GDM1 (cell line): ENCODE measurements at places on chromosomes 7 and 10.

GRCh38 chr10:1451362-1451888 lies 285.9 kb downstream of the ADARB2 start:
- DNase-seq = no peak

DNA sequence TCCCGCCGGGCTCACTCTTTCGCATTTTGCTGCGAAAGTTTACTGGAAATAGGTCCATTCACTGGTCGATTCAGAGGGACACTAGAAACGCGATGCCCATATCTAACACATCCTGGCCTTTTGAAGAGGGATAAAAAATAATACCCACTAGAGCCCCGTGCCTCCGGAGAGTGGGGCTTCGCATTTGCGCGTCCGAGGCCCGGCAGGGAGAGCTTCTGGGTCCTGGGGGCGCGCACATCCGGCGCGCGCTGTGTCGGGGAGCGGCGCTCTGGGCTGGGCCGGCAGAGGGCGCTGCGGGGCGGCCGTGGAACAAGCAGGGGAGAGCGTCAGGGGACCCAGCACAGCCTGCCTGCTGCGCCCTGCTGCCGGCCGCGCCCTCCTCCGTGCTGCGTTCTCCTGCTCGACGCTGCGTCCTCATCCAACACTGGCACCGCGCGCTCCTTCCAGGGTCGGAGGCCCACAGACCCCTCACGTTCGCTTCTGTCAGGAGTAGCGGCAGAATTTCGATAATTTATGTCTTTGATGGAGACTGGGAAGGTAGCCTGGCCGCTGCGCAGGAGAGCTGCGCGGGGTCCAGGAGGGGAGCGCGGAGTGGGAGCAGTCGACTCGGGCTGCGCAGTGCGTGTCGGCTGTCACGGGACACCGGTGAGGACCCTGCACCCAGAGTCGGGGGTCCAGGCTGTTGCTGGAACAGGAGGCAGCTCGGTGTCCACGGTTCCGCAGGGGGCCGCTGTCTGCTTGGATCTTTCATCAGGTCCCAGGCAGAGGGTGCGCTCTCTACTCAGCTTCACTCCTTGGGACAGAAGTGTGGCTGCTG lies 41.5 kb upstream of the ZNF32 start:
- DNase-seq = peak; percentile 49

DNA sequence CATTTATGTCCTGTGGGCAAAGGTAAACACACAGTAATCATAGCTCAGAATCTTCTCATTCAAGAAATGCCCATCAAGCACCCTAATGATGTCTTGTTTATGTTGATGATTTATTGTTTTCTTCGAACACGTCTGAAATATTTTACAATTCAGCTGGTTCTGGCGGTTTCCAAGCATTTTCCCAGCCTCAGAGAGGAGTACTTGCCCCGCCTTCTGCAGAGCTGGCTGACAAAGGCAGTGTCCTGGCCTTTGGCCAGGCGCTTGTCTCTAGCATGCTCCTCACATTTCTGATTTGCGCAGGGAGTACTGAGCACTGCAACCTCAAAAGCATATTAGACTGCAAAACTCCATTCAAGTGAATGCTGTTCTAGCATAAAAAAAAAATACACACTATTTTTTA lies 314.2 kb upstream of the GNAI1 start:
- no peak for DNase-seq

GRCh38 chr10:125711110-125711750 lies 8.3 kb upstream of the EDRF1 start:
- no peak for DNase-seq

DNA sequence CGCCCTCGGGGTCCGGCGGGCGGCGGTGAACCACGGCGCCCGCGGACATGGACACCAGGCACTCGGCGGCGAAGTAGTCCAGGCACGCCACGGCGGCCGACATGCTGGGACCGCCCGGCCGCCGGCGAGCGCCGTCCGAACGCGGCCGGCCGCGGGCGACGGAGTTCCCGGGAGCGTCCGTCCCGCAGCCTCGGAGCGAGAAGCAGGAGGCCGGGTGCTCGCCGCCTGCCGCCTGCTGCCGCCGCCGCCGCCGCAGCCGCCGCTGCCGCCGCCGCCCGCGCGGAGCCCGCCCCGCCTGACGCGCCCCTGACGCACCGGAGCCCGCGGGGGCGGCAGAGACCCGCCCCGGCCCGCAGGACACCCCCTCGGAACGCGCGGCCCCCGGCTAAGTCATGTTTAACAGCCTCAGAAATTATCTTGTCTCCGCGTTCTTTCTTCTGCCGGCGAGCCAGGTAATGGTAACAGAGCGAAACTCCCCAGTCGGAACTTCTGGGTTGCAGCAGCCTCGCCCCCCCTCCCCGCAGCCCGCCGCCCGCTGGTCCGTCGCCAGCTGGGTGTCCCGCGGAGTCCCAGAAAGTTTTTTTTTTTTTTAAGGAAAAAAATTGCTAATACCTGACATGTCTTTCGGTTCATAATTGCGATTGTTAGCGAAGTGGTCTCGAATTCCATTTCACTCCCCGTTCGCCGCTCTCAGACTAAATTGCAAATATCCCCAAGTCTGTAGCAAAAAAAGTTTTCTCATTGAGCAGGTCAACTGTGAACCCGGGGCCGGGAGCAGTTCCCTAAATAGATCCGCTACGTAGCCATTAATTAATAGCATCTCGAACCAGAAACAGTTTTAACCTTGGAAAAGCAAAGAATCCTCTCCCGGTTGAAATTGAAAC lies at the start of gene KLF14:
TSS of gene KLF14 (minus strand) at position 277 of the 884 bp plus-strand sequence. CDS start at position 103, 174 bp downstream.
- DNase-seq = no peak

GRCh38 chr10:19993714-19994315 lies 177.6 kb downstream of the PLXDC2 start:
- no peak for DNase-seq

- DNase-seq = no peak
These were observed 26.8 kb upstream of the SORCS3 start for GRCh38 chr10:104614245-104614831.

DNA sequence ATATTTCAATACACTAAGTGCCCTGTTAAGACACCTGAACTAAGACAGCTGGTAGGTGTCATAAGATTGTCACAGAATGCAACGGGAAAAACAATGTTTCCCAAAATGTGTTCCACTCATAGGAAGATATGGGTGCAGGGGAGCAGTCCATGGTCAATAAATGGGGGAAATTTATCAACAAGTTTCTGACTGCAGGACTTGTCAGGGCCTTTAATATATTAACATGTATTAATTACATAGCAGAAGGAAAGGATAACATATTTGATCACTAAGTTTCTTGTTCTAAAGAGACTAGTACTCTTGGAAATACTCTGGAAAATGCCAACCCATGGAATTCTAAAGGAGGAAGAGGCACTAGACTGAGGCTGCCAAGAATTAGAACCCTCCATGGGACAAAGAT lies 6.7 kb downstream of the RBP3 start:
- no peak for DNase-seq

- no peak for DNase-seq
These were observed 37.4 kb upstream of the PRKCQ start for GRCh38 chr10:6617309-6618076.

GRCh38 chr10:26697922-26698608 lies 564 bp downstream of the PDSS1 start:
- DNase-seq = no peak
